ENCODE measurements at places on chromosomes 7 and 10.

DNA sequence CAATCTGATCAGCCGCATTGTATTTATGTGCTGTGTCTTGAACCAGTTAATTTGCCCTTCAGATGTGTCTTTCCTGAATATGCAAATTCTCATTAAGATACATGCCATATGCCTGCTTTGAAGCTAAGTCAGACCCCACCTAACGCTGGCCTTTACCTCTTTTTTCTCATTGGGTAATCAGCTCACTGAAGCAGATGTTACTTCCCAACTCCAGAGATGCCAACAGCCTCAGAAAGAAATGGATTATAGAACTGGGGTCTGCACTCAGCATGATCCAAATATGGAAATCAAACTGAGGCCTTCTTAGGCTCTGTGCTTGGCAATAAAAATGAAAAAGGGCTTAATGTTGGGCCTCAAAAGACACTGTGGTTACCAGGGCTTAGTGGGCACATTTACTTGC is 113.9 kb downstream of the FZD1 start:
- DNase-seq = no peak

- DNase-seq = no peak
Measured at GRCh38 chr7:155258226-155258560, 39.5 kb upstream of the INSIG1 start.

- DNase-seq = no peak
Measured at GRCh38 chr7:98149116-98149692, 42.5 kb downstream of the LMTK2 start.

- DNase-seq = no peak
Measured at GRCh38 chr10:110916554-110917346, 2.2 kb downstream of the BBIP1 start.

GRCh38 chr7:101898106-101898505 is 80.7 kb downstream of the CUX1 start:
- no peak for DNase-seq

DNA sequence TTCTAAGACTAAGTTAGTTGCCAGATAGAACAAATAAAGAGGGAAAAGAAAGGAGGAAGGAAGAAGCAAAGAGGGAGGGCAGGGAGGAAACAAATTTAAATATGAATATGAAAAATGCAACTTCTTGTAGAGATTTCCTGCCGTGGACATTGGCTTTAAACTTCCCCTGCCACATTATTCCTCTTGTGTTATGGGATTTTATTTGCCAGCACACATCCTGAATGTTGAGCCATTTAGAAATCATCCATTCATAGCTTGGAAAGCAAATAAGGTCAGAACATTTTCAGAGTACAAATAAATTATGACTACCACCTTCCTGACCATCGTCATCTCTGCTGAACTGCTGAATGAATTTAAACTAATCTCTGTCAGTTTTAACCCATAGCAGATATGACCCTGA is 911.9 kb upstream of the LRRN3 start:
- DNase-seq = no peak

- peak; percentile 30 for DNase-seq
Measured at GRCh38 chr10:92087750-92088395, 164.3 kb downstream of the BTAF1 start.

GRCh38 chr7:133253519-133253875 is 619 bp downstream of the EXOC4 start:
- no peak for DNase-seq

DNA sequence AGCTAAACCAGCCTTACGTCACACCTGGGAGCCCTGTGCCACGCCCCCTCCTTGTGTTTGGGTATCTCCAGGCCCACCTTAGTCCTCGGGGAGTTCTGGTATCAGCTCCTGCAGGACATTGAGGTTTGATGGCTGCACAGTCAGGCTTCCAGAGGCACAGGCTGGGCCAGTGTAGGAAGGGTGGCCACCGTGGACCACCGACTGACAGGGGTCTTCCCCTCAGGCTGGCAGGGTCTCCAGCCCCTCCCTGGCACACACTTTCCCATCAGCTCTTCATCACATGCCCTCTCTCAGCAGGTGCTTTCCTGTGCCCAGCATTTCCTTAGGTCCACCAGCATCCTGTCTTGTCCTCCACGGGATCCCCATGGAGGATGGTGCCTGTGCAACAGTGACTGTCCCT is 413.1 kb downstream of the TCERG1L start:
- no peak for DNase-seq

DNA sequence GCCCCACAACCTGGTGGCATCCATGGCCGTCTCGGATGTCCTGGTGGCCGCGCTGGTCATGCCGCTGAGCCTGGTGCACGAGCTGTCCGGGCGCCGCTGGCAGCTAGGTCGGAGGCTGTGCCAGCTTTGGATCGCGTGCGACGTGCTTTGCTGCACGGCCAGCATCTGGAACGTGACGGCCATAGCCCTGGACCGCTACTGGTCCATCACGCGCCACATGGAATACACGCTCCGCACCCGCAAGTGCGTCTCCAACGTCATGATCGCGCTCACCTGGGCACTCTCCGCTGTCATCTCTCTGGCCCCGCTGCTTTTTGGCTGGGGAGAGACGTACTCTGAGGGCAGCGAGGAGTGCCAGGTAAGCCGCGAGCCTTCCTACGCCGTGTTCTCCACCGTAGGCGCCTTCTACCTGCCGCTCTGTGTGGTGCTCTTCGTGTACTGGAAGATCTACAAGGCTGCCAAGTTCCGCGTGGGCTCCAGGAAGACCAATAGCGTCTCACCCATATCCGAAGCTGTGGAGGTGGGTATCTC is 1.1 kb downstream of the HTR5A start:
- no peak for DNase-seq

DNA sequence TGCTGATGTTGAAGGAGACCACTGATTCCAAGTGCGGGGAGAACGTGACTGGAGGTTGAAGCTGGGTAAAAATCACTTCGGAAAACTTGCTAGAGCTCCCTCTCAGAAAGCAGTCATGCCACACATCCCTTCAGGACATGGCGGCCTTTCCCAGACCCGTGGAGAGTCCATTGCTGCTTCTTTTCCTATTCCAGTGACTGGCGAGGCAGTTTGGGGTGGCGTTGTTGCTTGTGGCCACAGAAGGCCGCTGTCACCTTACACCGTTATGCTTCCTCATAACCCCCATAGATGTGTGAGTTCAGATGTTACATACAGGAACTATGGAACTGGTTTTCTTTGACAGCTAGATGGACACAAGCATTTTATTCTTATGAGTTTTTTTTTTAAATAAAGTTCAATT is 235.6 kb upstream of the POM121L12 start:
- no peak for DNase-seq

GRCh38 chr7:132149436-132150304 is 426.6 kb downstream of the PLXNA4 start:
- DNase-seq = no peak

DNA sequence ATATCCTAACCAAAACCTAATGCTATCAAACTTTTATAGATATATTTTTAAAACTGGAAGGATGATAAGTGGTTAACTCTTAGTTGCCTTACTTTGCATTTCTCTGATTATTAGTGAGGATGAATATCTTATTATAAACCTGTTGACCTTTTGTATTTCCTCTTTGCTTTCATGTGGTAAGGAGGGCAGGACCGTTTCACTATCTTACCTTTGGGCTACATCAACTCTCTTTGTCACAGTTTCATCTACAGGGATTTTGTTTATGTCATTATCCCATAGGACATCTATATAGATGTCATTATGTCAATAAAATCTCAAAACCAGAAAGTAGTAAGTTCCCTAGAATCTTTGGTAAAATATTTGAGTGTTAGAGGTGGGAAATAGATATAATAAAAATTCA is 219.3 kb downstream of the THSD7A start:
- DNase-seq = no peak

- DNase-seq = no peak
Measured at GRCh38 chr10:70683601-70683934, 11.3 kb downstream of the ADAMTS14 start.

- DNase-seq = no peak
Measured at GRCh38 chr10:43073191-43073590, 3.7 kb upstream of the RET start.

DNA sequence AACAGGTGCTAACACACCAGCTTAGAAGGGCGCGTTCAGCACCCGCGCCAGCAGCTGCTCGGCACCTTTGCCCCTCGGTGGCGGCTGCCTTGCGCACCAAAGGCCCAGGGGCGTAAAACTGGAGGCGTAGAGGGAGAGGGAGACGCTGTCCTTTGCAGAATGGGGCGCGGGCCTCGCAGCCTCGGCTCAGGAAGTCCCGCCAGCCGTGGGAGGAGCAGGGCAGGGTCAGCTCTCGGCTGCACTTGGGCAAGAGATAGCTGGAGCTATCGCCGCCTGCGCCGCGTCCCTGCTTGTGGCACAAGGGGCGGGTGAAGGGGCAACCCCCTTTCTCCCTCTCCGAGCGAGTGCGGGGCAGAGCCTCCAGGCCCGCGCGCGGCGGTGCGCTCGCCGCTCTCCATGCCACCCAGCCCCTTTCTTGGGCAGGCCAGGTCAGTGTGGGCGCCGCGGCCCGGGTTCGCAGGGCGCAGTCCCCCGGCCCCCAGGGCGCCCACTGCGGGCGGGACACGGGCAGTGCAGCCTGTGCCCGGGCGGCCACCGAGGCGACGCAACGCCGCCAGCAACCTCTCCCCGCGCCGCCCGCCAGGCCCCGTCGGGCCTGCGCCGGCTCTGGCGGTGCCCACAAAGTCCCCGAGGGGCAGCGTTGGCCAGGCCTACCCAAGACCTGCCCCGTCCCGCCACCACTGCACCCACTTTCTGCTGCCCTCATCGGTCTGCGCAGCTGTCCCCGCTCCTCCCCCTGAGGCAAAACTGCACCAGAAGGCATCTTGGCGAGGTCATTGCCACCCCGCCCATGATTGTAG is 4.1 kb downstream of the NEUROD6 start:
- DNase-seq = no peak

GRCh38 chr7:47191876-47192291 is 390.0 kb downstream of the TNS3 start:
- no peak for DNase-seq

Data from stimulated activated naive CD4-positive, alpha-beta T cell treated with Interleukin-2 at 50 U/mL for 16 hours (primary cell).